H1 (cell line): ENCODE measurements at places on chromosomes 7 and 10. TPM values are rescaled to one million over a fixed set of nuclear protein-coding genes. Genes with fewer than 3 reads are reported as not detected.

DNA sequence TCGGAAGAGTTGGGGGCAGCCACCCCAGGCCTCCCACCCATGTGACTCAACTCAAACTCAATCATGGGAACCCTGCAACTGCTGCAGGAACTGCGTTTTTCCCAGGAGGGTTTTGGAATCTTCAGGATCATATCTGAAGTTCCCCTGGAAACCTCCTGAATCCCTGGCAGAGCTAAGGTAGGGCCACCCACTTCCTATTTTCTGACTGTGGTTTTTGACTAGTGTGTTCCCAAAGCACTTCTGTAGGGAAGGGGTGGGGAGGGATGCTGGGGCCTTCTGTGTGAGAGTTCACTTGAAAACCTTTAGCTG, 127.6 kb upstream of the UNC5B start:
- no peak overlapping the region for H3K27ac ChIP-seq
- no peaks in the 10 kb centered on the region for H3K27me3 ChIP-seq
- peaks cover 1% of the 10 kb centered on the region; the same call in 1 of the 2 replicates for H3K4me1 ChIP-seq
- DNase-seq, result no peak

The PRF1 gene
- not detected in 2 replicates for total RNA-seq

The CYP3A7 gene
- total RNA-seq, result not detected in 2 replicates

DNA sequence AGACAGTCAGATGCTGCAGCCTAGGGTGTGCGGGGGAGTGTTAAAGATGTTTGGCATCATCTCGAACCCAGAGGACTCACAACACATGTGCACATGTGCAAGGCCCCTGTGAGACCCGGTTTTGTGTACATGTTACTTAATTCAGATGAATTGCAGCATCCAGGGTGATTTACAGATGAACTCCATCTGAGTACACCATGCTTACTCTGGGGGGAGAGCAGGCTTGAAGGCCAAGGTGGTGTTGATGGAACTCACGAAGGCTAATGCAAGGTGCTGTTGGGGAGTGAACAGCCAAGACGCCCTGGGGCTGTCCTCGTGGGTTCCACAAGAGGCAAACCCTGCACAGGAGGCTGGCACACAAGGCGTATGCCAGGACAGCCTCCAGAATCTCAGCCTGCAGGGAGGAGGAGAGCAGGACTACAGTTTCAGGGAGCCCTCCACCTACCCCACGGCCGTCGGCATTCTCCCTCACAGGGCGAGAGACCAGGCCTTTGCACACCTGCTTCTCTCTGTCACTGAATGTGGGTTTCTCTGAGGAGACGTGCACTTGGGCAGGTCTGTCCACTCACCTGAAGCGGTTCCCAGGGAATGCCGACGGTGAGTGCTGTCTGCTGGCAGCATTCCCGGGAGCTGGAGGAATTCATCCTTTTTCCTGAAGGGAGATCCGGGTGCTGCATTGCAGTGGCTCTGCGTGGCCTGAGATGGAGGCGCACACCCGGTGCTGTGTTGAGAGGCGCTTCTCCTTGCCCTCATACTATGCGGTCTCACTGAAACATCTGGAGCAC, 178.5 kb upstream of the RNF32 start:
- no peak for DNase-seq
- no peak overlapping the region for H3K4me3 ChIP-seq
- no peak overlapping the region for H3K27ac ChIP-seq
- no peaks in the 10 kb centered on the region for H3K36me3 ChIP-seq

The SPDYE16 gene
- total RNA-seq, result not detected in 2 replicates

The ASB10 gene
- not detected in 2 replicates for total RNA-seq

The TRPV5 gene
- not detected in 2 replicates for total RNA-seq

The PLAU gene
- total RNA-seq, result 23.8 and 26.1 TPM in 2 replicates

- no peak overlapping the region for H3K4me3 ChIP-seq
- H3K27me3 ChIP-seq, result no peaks in the 10 kb centered on the region
- no peak for DNase-seq
- H3K4me1 ChIP-seq, result peaks cover 3% of the 10 kb centered on the region; the same call in 1 of the 2 replicates
- H3K36me3 ChIP-seq, result no peaks in the 10 kb centered on the region
These were observed 90.4 kb downstream of the CHST15 start for GRCh38 chr10:124003070-124003419.

DNA sequence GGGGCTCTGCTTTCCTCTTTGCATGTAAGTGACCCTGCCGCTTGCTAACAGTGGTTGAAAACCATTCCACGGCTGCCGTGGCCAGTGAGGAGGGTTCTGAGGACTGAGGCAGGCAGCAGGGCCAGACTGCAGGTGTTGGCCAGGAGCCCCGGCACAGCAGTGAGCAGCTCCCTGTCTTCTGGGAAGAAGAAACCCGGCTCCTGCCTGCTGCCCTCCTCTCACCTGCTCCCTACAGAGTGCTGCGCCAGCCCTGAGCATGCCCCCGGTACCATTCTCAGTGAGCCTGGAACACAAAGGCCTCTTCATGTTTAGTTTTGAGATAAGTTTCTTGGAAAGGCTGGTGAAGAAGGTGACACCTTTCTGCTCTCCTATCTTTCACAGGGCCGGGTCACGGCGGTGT, 199.9 kb downstream of the TAX1BP1 start:
- H3K36me3 ChIP-seq, result no peaks in the 10 kb centered on the region
- no peak overlapping the region for H3K4me3 ChIP-seq
- no peaks in the 10 kb centered on the region for H3K27me3 ChIP-seq
- H3K4me1 ChIP-seq, result no peaks in the 10 kb centered on the region

The ANXA8 gene
- total RNA-seq, result not detected in 2 replicates

GRCh38 chr7:129948877-129949291, 3.9 kb downstream of the UBE2H start:
- peak overlapping the region; percentile 76; the same call in 1 of the 2 replicates for H3K4me3 ChIP-seq
- H3K4me1 ChIP-seq, result peaks cover 7% of the 10 kb centered on the region; the same call in 1 of the 2 replicates
- peak; percentile 80 for DNase-seq
- no peaks in the 10 kb centered on the region for H3K27me3 ChIP-seq
- no peaks in the 10 kb centered on the region for H3K36me3 ChIP-seq

- H3K27ac ChIP-seq, result no peak overlapping the region
- H3K27me3 ChIP-seq, result no peaks in the 10 kb centered on the region
- H3K4me3 ChIP-seq, result no peak overlapping the region
- no peaks in the 10 kb centered on the region for H3K36me3 ChIP-seq
- no peaks in the 10 kb centered on the region for H3K4me1 ChIP-seq
- DNase-seq, result no peak
These were observed 232.0 kb upstream of the CELF2 start for GRCh38 chr10:10785627-10786026.

DNA sequence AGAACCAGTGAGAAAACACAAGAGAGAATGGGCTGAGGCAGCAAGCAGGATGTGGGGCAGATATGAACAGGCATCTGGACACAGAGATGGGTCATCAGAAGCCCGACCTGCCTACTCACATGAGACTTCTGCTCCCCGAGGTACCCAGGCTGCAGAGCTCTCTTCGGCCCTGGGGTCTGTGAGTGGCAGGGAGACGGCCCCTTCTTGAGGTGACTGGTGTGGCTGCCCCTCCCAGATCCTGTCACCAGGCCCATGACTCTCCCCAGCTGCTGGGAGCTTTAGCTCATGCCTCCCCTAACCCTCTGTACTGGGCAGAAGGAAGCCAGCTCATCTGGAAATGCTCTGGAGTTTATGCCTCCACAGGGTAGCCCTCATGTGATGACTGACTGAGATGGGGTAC, 157.6 kb upstream of the PCBD1 start:
- no peak overlapping the region for H3K27ac ChIP-seq
- no peaks in the 10 kb centered on the region for H3K27me3 ChIP-seq
- DNase-seq, result no peak
- no peaks in the 10 kb centered on the region for H3K4me1 ChIP-seq
- H3K36me3 ChIP-seq, result no peaks in the 10 kb centered on the region

DNA sequence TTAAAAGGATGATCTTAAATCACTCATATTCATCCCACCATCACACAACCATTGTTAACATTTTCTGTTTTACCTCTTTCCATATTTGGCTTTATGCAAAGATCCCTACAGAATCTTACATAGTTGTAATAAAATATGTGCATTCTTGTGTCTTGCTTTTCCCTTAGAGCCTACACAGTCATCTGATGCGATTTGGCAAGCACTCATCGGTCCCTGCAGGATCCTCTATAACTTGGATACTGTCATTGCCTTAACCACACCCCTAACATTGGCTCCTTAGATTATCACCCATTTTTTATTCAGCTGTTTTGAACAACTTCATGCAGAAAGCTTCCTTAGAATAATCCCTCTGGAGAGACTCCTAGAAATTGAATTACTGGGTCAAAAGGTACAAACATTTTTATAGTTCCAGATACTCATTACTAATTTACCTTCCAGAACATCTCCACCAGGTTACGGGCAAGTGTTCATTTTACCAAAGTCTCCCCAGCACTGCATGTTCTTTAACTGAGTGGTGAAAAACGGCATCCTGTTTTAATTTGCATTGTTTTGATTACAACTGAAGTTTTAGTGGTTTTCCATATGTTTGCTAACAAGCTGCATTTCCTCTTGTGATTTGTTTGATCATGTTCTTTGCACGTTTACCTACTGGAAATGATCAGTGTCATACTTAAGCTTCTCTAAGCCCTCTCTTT, 268.3 kb downstream of the GRID1 start:
- no peak for DNase-seq
- H3K27ac ChIP-seq, result no peak overlapping the region
- no peaks in the 10 kb centered on the region for H3K27me3 ChIP-seq

- peaks cover 3% of the 10 kb centered on the region; the same call in 1 of the 2 replicates for H3K4me1 ChIP-seq
- no peak for DNase-seq
- no peak overlapping the region for H3K4me3 ChIP-seq
- H3K27me3 ChIP-seq, result no peaks in the 10 kb centered on the region
- no peak overlapping the region for H3K27ac ChIP-seq
These were observed 28.8 kb downstream of the PTPN12 start for GRCh38 chr7:77565917-77566316.

DNA sequence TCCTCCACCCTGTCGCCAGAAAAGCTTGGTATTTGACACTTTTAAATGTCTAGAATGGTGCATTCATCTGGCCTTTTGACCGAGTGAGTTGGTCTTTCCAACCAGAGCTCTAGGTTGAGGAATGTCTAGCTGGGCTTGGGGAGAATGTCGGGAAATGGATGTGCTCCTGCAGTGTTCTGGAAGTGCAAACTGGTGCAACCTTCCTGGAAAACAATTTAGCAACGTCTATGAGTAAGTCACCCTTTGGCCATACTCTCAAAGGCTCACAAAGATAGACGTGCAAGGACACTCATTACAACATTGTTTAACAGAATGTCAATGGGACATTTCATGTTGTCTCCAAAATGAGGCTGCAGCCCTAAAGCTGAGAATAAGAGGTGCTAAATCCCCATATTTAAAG, 12.2 kb upstream of the NMT2 start:
- no peak for DNase-seq
- H3K4me1 ChIP-seq, result no peaks in the 10 kb centered on the region
- H3K4me3 ChIP-seq, result no peak overlapping the region
- no peaks in the 10 kb centered on the region for H3K27me3 ChIP-seq
- H3K36me3 ChIP-seq, result no peaks in the 10 kb centered on the region

The NUTM2A gene
- 0.41 and 0.59 TPM in 2 replicates for total RNA-seq

DNA sequence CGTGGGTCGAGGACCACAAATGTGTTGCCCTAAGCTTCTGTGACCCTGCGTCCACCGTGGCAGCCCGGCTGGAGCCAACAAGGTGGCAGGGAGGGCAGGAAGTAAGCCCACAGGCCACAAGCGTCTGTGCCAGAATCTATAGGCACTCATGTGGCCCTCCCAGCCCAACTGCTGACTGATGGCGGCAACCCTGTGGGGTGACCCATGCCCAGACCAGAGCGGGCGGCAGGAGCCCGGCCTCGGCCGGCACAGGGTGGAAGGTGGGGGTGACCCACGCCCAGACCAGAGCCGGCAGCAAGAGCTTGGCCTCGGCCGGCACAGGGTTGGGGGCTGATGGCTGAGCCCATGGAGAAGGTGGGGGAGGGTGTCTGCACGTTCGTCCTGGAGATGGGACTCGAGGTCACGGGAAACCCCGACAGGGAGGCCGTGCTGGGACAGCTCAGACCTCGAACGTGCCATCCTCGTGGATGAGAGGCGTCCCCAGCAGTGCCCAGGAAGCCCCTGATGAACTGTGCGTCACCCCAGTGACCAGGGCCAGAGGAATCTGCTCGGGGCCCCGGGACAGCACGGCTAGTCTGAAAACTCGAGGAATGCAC, 181.0 kb downstream of the ELFN1 start:
- no peak overlapping the region for H3K4me3 ChIP-seq
- no peaks in the 10 kb centered on the region for H3K36me3 ChIP-seq
- DNase-seq, result no peak
- H3K27ac ChIP-seq, result no peak overlapping the region
- H3K27me3 ChIP-seq, result no peaks in the 10 kb centered on the region

- no peak overlapping the region for H3K27ac ChIP-seq
- no peak overlapping the region for H3K4me3 ChIP-seq
- H3K4me1 ChIP-seq, result peaks cover 4% of the 10 kb centered on the region; the same call in 1 of the 2 replicates
- no peaks in the 10 kb centered on the region for H3K36me3 ChIP-seq
- no peak for DNase-seq
These were observed 337.6 kb downstream of the FRMD4A start for GRCh38 chr10:13993169-13993568.

- no peaks in the 10 kb centered on the region for H3K36me3 ChIP-seq
- H3K27me3 ChIP-seq, result no peaks in the 10 kb centered on the region
- H3K4me1 ChIP-seq, result no peaks in the 10 kb centered on the region
These were observed 81.9 kb downstream of the KCNMA1 start for GRCh38 chr10:77555591-77556212.

The SPDYE2 gene
- not detected in 2 replicates for total RNA-seq

DNA sequence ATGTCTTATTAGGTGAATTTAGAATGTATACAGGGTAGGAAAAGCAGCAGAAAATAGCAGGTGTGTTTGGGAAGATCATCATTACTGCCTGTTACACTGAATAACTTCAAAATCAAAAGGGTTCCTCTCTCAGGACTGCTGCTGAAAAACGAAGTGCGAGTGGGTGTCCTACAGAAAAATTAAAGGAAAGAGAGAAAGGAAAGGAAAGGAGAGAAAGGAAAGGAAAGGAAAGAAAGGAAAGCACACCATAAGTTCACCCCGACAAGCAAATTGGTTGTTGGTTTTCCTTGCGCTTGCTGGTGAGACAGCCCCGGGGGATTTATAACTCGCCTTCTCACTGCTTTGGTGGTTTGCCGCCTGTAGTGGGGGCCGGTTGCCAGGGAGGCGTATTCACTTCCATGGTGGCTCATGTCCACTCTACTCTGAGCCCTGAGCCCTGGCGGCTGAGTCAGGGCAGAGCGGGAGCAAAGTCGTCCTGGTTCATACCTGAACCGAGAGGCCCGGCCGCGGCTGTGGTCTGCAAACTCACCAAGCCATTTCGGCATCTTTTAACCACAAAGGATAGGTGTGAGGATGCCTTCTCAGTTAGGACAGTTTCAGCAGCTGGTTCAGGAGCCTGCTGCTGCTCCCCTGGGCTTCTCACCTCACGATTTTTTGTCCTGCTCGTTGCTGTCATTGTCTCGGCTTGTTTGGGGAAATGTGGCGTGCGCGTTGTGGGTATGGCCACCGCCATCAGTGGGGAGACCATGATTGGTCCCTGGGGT, 26.1 kb downstream of the INPP5A start:
- H3K4me1 ChIP-seq, result no peaks in the 10 kb centered on the region
- no peaks in the 10 kb centered on the region for H3K27me3 ChIP-seq
- H3K4me3 ChIP-seq, result no peak overlapping the region
- no peak for DNase-seq
- H3K27ac ChIP-seq, result no peak overlapping the region

- no peak overlapping the region for H3K4me3 ChIP-seq
- H3K4me1 ChIP-seq, result no peaks in the 10 kb centered on the region
- H3K36me3 ChIP-seq, result no peaks in the 10 kb centered on the region
- DNase-seq, result no peak
These were observed 74.5 kb downstream of the LRMDA start for GRCh38 chr10:75505840-75506506.

- no peak overlapping the region for H3K4me3 ChIP-seq
- no peak overlapping the region for H3K27ac ChIP-seq
- H3K4me1 ChIP-seq, result no peaks in the 10 kb centered on the region
- no peaks in the 10 kb centered on the region for H3K36me3 ChIP-seq
- H3K27me3 ChIP-seq, result no peaks in the 10 kb centered on the region
- DNase-seq, result no peak
These were observed 55.6 kb upstream of the SKAP2 start for GRCh38 chr7:26919906-26920493.
